ENCODE measurements at places on chromosomes 1 and 21.

DNA sequence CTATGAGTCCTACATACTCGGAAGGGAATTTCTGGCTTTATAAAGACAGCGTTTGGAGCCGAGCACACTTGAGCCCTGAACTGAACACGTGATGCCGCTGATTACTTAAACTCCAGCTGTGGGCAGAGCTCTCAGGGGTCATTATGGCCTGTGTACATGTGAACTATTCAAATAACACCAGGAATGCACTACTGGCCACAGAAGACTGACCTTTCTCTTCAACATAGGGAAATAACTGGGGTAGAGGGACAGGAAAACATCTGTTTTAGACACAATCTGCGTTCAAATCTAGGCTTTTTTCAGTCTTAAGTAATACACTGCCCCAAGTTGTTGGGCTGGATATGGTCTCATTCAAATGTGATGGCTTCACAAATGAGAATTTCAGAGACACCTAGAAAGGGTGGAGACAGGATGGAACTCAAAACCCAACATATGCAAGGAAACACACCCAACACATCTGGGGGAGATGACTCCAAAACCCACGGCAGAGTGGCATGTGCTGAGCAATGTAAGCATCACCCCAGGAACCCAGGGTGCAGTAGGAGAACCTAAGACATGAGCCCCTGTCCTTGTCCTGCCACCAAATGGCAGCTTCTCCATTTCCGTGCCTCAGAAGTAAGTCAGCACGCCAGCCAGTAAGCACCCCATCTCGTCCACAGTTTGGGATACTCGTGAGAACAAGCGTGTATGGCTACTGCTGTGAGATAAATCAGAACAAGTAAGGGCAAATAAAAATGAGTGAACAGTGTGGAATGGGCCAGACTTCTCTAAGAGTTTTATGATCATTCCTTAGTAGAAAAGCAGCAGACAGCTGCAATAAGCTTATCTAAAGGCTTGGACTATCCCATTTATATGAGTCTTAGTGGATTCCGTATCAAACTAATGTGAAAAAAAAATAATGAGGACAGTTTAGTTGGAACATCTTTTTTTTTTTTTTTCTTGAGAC, 24.9 kb downstream of the NID1 start:
- peak; percentile 49 for DNase-seq

DNA sequence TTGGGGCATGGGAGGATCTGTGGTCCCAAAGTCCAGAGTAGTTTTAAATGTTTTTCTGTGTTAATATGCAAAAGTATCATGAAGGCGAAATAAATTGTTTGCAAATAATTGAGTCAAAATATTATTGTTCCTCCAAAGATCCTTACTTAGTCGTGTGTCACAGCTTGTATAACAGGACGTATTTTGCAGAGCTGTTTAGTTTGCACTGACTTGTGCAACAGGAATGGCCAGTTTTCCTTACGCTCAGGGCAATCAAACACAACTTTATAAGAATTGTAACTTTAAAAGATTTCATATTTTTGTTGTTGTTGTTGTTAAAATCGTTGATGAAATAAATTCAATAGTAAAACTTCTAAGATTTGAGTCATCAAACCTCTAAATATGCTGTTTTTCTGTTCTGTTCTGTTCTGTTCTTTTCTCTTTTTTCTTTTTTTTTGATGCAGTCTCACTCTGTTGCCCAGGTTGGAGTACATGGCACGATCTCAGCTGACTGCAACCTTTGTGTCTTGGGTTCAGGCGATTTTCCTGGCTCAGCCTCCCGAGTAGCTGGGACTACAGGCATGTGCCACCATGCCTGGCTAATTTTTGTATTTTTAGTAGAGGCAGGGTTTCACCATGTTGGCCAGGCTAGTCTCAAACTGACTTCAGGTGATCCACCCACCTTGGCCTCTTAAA, 60.6 kb downstream of the UCK2 start:
- no peak for DNase-seq

- no peak for DNase-seq
These were observed 71.9 kb downstream of the HIVEP3 start for GRCh38 chr1:41846625-41847405.

- no peak for DNase-seq
These were observed 453.7 kb downstream of the SETD4 start for GRCh38 chr21:35606578-35606977.

- DNase-seq, result no peak
These were observed 26.2 kb upstream of the NFIA start for GRCh38 chr1:61056196-61056572.

DNA sequence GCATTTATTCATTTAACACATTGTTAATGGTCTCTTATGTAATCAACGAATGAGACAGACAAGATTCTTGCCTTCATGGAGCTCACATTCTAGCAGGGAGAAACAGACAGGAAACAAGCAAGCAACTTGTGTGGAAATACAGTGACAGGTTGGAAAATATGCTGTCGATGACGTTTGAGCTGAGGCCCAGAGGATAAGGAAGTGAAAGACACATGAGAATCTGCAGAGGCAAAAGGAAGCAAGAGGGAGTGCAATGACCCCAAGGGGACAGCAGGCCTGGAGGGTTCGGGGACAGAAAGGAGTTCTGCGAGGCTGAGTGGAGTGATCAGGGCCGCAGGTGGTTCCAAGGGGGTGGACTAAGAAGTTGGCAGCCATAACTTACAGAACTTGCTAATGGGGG, 60.6 kb upstream of the AKT3 start:
- DNase-seq, result no peak

GRCh38 chr1:198462365-198463019, 78.0 kb downstream of the ATP6V1G3 start:
- DNase-seq, result peak; percentile 34

DNA sequence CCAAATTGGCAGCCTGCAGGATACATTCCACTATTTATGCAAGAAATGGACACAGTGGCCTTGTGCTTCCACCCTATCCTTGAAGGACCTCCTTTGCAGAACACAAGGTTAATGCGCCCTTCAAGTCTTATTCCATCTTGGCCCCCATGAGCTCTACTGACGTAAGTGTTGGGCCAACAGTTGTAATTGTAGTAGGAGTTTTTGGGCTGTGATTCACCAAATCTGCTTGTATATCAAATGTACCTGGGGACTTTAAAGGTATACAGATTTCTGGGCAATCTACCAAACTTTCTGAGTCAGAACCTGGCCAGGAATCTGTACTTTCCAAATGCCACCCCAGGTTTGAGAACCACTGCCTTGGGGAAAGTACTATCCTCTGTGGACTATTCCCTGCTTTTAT, 100.9 kb upstream of the MARK1 start:
- no peak for DNase-seq

- DNase-seq, result no peak
These were observed 450.9 kb downstream of the MATN1 start for GRCh38 chr1:30272277-30273020.

GRCh38 chr1:67339623-67340343, 32.1 kb downstream of the IL12RB2 start:
- peak; percentile 81 for DNase-seq

GRCh38 chr1:20426923-20427322, 59.1 kb downstream of the CAMK2N1 start:
- peak; percentile 81 for DNase-seq

DNA sequence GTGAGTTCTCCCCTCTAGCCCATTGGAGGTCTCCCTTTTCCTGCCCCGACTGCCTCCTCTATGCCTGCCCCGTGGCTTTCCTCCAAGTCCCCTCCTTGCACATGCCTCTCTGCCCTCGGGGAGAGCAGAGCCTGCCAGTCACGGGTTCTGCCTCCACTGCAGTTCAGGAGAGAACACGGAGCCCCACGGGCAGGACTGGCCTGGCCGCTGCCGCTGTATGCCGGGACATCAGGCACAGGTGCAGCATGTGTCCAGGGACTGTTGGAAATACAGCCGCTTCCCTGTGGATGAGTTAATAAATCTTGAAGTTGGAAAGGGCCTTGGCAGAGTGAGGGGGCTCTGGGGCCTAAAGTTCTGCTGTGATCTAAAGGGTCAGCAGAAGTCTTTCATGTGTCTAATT, 676.6 kb downstream of the MATN1 start:
- no peak for DNase-seq

- DNase-seq, result peak; percentile 71
These were observed 9.2 kb downstream of the CLDN8 start for GRCh38 chr21:30206551-30207251.

GRCh38 chr1:203251466-203251865, 22.0 kb upstream of the CHIT1 start:
- DNase-seq, result no peak

GRCh38 chr1:230394134-230394533, 32.0 kb downstream of the PGBD5 start:
- no peak for DNase-seq

- DNase-seq, result no peak
These were observed 33.0 kb upstream of the TARDBP start for GRCh38 chr1:10979483-10979920.

- peak; percentile 81 for DNase-seq
These were observed 33.6 kb downstream of the CLDN14 start for GRCh38 chr21:36446301-36446700.

GRCh38 chr21:40967771-40968170, 120.8 kb upstream of the DSCAM start:
- DNase-seq, result no peak

DNA sequence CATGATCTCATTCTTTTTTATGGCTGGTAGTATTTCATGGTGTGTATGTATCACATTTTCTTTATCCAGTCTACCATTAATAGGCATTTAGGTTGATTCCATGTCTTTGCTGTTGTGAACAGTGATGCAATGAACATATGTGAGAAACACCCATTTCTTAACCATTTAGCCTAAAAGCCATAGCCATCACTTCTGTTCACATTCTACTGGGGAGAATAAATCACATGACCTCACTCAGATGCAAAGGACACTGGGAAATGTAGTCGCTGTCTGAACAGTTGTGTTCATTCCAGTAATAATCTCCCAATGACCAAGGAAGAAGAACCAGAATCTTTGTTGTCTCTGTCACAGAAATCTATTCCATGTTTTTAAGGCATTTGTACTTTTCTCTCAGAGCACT, 15.1 kb upstream of the PLA2G2E start:
- no peak for DNase-seq

- DNase-seq, result no peak
These were observed 30.9 kb downstream of the AGT start for GRCh38 chr1:230682882-230683610.

- peak; percentile 52 for DNase-seq
These were observed 6.8 kb downstream of the TENT5C start for GRCh38 chr1:117612517-117613248.

DNA sequence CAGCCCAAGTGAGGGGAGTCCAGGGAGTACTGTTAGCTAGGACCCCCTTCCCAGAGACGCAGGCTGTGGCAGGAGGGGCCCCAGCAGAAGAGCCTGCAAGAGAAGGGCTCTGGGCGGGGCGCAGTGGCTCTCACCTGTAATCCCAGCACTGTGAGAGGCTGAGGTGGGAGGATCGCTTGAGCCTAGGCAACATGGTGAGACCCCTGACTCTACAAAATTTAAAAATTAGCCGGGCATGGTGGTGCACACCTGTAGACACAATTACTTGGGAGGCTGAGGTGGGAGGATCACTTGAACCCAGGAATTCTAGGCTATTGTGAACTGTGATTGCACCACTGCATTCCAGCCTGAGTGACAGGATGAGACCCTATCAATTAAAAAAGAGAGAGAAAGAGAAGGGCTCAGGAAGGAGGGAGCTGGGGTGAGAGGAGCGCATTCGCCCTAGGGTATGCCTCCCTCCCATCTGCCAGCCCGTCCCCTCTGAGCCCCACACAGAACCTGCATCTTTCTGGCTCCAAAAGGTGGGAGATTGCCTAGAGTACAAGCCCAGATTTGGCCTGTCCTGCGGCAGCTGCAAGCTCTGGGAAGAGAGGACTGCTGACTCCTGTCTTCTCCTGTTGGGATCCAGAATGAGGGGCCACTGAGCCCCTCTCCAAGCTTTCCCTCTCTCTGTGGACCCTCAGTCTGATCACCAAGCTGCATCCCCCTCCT, 3.6 kb downstream of the KCNQ4 start:
- DNase-seq, result no peak

- DNase-seq, result no peak
These were observed 45.9 kb upstream of the MYOCOS start for GRCh38 chr1:171576144-171576543.

- DNase-seq, result no peak
These were observed 37.4 kb upstream of the WASF2 start for GRCh38 chr1:27527223-27527889.

GRCh38 chr1:116379057-116379630, 6.1 kb downstream of the ATP1A1 start:
- no peak for DNase-seq

- no peak for DNase-seq
These were observed 196.4 kb downstream of the GREM2 start for GRCh38 chr1:240415532-240415931.

DNA sequence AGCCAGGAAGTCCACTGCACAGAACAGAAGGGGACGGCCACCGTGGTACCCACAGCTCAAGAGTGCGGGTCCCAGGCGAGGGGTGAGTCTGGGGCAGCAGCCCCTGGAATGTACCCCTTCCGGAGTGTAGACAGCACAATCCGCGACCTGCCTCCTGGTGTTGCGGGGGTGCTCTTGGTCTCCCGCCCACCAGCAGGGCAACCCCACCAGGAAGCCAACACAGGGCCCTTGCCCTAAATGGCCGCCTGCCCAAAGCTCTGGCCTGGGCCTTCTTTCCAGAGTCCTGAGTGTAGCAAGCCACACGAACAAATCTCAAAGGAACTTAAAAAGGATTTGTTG, 1.1 kb upstream of the SLC19A1 start:
- no peak for DNase-seq

DNA sequence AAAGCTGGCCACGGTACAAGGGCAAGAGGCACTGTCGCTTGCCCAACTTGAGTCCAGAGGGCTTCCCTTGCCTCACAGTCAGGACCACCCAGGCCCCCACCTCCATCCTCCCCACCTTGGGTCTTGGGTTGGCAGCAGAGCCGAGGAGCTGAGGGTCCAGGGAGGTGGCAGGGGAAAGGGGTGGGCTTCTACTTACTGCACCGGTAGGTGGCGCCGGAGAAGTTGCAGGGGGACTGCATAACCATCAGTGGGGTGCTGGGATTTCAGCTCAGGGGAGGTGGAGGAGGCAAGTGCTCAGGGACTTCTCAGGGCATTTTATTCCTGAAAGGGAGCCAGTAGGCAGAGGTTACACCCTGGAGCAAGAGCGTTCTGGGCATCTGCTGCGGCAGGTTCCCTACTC, 44.0 kb downstream of the TRIM62 start:
- no peak for DNase-seq

GRCh38 chr1:183877053-183877720, 72.3 kb downstream of the RGL1 start:
- DNase-seq, result no peak

DNA sequence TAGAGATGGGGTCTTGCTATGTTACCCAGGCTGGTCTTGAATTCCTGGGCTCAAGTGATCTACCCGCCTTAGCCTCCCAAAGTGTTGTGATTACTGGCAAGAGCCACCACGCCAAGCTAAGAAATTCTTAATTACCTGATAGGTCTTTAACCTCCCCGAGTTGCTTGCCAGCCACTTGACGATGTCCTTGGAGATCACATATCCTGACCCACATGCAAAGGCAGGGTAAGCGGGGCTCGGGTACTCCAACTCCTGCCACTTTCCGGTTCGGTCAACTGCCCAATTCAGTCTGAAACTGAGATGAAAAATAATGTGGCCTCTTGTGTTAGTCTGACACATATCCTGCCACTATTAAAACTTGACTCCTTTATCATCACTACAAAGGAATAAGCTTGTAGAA, 50.2 kb downstream of the B3GALNT2 start:
- no peak for DNase-seq

All from brain microvascular endothelial cell (primary cell).